ENCODE measurements at places on chromosomes 6 and 20. TPM values are rescaled to one million over a fixed set of nuclear protein-coding genes. Genes with fewer than 3 reads are reported as not detected.
A peak's percentile ranks its signal among the peaks of the same experiment; 100 is the strongest.

DNA sequence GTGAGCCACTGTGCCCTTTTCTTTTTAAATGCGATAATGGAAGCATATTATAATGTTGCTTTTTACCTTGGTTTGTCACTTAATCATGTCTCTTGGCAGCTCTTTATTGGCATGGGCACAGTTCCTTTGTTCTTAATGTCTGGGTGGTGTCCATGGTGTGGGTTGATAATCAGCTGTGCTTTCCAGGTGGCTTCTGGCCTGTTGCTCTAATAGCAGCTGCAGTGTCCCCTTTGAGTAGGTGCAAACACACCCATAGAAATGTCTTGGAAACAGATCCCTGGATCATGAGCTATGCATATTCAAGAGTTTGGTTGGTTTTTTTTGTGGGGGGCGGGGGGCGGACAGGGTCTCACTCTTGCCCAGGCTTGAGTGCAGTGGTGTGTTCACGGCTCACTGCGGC, 29.9 kb downstream of the EFCAB8 start:
- DNase-seq = no peak

- DNase-seq = peak; percentile 60
Measured at GRCh38 chr6:170129691-170130171, 161.1 kb downstream of the DLL1 start.

The CDH4 gene
- total RNA-seq = 0.26 TPM

The EPPIN gene
- not detected for total RNA-seq

DNA sequence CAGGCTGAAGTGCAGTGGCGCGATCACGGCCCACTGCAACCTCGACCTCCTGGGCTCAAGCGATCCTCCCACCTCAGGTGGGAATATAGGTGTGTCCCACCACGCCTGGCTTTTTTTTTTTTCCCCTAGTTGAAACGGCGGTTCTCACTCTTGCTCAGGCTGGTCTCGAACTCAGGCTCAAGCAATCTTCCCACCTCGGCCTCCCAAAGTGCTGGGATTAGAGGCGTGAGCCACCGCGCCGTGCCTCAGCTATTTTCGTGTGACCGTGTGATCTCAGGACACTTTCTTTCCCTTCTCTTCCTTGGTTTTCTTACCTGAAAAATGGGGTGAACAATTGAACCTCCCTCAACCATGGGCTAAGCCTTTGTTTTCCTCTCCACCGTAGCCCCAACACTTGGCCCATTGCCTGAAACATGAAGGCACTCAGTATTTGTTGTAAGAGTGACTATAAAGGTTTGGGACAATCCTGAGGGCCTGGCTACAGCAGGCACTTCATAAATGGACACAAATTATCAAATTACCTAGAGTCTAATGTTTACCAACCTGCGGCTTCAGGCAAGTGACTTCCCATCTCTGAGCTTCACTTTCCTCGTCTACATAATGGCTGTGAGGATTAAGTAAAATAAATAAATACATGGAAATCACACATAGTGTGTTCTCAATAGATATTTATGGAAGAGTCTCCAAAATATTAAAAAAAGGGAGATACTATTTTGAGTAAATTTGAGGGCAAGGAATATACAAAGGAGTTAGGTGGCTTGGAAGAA, 31.4 kb upstream of the ID1 start:
- no peak for DNase-seq

The GPR63 gene
- 1.4 TPM for total RNA-seq

The C20orf202 gene
- total RNA-seq = 1.2 TPM

GRCh38 chr20:51447097-51447764, 95.3 kb downstream of the NFATC2 start:
- no peak for DNase-seq

DNA sequence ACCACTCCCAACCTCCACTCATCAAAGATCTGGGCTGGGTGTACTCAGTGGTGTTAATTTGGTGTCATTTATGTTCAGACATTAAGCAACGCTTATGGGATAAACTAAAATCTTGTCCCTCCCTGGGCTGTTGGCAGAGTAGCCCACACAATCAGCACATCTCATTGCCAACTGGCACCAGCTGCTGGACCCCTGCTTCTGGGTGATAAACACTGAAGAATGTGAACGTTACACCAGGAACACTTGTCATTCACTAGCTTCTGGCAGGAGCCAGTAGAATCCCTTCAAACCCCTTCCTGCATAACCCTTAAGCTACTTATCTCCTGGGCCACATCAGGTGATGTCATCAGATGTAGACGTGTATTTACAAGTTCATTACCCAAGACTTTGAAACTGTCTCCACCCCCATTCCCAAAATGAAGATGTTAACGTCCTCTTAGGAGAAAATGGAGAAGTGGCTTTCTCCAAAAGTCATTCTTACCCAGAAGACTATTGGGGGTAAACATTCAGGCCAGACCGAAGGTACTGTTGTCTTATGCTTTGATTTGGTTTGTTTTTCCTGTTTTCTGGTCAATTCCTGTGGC, 107.8 kb upstream of the CD93 start:
- no peak for DNase-seq

DNA sequence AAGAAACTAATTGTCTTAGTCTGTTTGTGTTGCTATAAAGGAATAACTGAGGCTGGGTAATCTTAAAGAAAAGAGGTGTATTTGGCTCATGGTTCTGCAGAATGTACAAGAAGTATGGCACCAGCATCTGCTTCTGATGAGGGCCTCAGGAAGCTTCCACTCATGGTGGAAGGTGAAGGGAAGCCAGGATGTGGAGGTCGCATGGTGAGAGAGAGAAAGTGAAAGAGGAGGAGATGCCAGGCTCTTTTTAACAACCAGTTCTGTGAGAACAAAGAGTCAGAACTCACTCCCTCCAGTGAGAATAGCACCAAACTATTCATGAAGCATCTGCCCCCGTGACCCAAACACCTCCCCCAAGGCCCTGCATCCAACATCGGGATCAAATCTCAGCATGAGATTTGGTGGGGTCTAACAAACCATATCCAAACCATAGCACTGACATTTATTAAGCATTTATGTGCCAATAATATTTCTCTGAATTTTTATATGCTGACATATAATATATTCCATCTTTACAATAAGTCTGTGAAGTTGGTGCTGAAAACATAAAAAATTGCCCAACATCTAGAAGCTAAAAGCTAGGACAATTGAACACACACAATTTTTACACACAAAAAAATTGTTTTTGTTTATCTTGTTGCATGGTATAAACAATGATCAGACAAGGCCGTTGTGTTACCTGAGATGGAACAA, 29.2 kb upstream of the BTN3A2 start:
- no peak for DNase-seq

GRCh38 chr6:84979541-84979940, 215.1 kb upstream of the TBX18 start:
- no peak for DNase-seq

DNA sequence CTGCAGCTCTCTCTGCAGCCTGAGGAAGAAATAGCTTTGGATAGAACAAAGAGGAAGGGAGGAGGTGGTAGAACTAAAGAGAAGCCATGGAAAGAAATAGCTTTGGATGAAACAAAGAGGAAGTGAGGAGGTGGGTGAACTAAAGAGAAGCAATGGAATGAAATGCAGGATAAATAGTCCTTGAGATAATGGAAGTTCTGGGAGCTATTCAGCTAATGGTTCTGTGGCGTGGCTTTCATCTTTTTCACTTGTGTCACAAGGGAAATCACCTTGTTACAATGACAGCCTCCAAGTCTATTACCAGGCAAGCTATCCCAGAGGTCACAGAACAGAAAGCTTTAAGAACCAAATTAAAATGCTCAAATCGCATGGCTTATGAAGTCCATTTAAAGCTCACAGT, 141.3 kb upstream of the ARG1 start:
- DNase-seq = no peak

DNA sequence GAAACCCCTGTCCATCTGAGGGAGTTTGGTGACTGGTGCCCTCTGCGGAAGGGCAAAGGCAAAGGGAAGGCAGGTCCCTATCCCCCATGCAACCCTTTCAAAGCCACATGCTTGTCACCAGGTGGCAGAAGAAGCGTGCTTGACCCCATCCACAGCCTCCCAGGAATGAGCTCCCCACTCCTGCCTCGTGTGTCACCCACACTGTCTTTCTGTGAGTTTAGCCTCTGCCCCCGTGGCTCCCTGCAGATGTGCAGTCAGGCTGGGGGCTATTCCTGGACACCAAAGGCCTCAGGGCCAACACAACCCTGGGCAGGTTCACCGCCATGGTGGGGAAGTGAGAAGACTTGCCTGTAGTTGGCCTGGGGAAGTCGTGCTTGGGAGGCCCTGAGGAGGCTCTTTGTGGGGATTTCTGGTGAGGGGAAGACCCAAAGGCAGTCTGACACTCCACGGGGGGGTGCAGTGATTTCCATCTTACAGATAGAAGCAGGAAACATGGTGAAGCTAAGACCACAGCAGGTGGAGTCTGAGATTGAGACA, 16.6 kb upstream of the PCMTD2 start:
- DNase-seq = no peak

DNA sequence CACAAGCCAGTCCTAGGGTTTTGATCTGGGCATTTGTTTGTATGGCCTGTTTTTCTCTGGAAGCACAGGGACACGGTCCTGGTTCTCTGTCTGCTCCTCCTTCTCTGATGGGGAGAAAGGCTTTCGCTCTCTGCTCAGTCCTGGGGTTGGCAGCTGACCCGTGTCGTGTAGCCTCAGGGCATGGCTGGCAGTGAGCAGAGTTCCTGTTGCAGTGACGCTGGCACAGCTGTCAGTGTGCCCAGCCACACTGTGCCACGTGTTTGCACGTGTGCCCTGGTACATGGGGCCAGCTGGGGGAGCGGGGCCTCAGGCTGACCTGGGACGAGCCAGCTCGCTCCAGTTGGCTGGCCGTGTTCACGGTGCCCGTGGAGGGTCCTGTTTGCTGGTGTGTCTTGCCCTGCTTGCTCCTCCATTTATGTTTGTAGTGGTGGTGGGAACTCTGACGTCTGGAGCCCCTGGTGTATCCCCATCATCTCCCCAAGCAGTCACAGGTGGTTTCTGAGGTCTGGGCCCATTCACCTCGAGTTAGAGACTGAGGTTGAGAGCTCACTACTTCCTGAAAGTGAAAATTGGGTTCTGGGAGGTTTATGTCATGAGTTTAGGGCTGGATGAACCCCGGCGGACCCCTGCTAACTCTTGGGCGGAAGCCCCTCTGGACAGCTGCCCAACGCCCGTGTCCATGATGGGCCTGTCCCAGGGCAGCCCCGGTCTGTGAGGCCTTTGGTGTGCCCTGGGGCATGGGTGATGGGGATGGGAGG, 10.2 kb upstream of the DNAJC5 start:
- DNase-seq = no peak

The PFDN4 gene
- total RNA-seq = 25.3 TPM

DNA sequence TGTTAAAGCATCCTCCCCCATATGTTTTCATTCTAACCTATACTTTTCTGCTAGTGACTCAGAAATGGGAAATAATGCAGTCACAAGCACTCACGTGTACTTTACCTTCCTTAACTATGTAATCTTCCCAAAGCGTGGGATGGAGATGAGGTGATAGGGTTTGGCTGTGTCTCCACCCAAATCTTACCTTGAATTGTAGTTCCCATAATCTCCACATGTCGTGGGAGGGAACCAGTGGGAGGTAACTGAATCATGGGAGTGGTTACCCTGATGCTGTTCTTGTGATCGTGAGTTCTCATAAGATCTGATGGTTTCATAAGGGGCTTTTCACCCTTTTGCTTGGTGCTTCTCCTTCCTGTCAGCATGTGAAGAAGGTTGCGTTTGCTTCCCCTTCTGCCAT, 35.4 kb downstream of the AGPAT4 start:
- no peak for DNase-seq

The GGTLC1 gene
- not detected for total RNA-seq

DNA sequence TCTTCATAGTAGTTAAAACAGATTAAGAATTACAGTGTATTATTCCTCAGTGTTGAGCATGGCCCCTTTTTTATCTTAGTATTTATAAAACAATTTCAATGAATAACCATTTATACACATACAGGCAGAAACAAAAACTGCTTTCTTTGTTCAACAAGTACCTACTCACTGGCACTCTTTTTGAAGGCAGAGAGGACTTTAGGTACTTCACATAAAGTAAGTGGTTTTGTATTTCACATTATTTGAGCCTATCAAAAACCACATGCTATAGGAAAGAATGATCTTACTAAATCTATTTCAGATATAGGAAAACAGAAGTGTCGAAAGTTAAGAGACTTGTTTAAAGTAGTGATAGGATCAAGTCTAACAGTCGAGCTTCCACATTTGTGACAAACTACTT, 73.8 kb downstream of the PRKN start:
- DNase-seq = no peak

The EFCAB8 gene
- total RNA-seq = 1.0 TPM

All from ureter (tissue), 1 donor.